HT-29 (cell line): ENCODE measurements at places on chromosomes 12 and 14.

- no peak for DNase-seq
Measured at GRCh38 chr12:13566292-13566691, 369.8 kb downstream of the EMP1 start.

DNA sequence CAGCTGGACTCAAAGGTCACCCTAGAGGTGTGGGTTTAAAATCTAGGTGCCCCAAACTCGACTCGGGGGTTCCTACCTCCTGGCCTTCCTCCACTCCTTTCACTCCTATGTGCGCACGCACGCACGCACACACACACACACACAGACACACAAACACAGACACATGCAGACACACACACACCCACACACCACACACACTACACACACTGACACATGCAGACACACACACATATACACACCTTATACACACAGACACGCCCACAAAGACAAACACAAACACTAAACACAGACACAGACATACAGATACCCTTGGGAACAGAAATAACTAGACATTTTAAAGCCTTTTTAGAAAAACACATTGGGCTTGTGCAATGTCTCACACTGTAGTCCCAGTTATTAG lies 31.8 kb downstream of the GSC start:
- no peak for DNase-seq

DNA sequence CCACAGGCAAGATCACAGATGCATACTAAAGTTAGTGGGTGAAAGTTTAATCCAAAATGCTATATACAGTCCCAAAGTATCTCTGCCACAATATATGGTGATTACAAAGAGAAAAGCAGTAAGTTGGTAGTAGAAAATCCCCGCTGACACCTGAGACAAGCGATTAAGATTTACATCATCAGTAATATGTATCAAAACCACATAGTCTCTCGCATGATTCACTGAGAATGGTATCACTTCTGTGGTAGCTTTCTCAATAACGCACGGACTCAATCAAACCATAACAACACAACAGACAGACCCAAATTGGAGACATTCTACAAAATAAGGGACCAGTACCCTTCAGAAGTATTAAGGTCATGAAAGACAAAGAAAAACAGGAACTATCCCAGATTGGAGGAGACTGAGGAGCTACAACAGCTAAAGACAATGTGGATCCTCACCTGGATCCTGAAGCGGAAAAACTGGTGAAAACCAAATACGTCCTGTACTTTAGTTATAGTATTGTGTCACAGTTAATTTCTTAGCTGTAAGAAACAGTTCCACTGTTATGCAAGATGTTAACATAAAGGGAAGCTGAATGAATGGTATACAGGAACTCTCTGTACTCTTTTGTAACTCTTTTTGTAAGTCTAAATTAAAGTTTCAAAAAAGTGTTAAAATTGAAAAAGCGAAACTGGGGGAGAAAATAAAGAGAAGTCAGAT lies 51.0 kb downstream of the SPTLC2 start:
- DNase-seq = no peak

GRCh38 chr14:61478971-61479473 lies 157.6 kb downstream of the PRKCH start:
- no peak for DNase-seq

DNA sequence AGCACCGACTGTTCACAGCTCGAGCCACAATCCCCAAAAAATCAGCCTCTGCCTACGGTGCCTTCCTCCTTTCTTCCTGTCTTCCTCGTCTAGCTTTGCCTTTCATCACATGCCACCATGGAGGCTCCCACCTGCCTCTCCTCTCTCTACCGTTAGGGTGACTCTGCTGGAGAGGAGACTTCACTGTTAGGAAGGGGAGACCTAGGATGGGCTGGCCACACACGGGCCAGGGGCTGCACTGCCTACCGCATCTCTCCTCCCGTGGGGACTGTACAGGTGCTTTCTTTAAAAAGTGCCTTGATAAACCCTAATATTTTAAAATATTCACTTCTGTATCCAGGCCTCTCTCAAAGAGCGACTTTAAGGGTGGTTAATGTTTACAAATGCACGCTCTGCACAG lies 1104.7 kb downstream of the BCL11B start:
- no peak for DNase-seq

DNA sequence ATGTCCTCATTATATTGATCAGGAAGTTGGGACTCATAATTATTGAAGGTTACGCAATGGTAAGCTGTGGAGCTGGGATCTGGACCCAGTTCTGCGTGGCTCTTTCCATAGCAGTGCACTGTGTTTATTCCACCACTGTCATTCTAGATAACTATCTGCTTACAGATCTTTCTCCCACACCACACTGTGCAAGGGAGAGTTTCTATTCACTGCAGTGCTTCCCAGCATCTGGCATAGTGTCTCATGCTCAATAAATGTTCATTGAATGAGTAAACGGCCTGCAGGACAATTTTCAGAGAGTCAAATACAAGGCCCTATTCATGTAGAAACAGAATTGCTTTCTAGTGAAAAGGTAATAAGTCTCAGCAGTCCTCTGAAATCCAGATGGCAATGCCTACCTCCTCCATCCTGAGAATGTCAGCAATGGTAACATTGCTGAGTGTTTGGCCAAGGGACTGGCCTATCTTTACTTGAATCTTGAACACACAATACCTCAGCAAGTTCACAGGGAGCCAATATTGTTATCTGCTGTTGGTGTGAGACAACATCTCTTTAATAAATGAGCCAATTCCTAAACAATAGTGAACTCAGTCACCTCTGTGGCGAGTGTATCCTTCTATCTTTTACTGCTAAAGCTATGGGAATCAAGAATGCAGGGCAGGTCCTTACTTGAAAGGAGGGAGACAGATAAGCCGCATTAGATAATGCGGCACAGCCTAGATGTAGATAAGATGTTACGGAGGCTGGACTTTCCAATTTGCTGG lies 332.4 kb upstream of the PRICKLE1 start:
- DNase-seq = peak; percentile 73

- DNase-seq = no peak
Measured at GRCh38 chr12:22272335-22273151, 62.0 kb downstream of the ST8SIA1 start.

DNA sequence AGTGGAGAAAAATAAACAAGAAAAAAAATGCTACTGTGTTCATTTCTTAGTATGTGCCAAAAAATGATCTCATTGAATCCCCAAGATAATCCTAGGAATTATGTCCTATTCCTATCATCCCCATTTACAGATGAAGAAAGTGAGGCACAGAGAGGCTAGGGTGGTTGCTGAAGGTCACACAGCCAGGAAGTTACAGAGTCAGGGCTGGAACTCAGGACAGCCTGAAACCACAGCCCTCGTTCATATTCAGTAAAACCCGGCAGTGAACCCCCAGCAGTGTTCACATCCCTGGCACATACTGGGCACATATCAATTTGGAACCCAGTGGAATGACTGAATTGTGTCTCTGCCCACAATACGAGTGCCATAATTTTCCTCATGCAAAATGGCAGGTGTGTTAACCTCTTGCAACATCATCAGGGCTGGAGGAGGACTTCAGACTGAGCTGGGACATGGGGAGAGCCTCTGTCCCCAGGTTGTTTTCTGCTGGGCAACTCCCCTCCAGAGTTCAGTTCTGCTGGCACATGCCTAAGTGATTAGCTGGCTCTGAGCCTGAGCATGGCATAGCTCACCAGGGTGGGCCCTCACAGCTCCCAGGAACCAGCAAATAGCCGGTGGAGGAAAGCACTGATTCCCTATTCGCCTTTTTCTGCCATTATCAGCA lies 2.0 kb upstream of the PPP1CC start:
- peak; percentile 79 for DNase-seq

DNA sequence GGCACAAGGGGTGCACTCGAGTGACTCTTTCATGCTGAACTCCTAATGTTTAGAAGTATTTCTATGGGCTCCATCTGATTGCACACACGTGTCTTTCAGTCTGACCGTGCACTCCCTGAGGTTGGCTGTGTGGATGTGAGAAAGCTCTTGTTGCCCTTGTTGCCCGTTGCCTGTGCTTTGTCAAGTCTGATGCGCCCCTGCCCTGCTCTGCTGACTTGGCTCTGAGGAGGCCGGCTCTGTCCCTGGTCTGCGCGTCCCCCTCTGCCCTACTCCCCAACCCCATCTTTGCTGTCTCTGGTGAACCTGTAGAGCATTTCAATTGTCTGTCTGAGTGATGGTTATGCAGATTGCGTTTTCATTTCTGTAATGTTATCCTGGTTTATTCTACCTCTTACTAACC lies 802.3 kb downstream of the NRXN3 start:
- no peak for DNase-seq

DNA sequence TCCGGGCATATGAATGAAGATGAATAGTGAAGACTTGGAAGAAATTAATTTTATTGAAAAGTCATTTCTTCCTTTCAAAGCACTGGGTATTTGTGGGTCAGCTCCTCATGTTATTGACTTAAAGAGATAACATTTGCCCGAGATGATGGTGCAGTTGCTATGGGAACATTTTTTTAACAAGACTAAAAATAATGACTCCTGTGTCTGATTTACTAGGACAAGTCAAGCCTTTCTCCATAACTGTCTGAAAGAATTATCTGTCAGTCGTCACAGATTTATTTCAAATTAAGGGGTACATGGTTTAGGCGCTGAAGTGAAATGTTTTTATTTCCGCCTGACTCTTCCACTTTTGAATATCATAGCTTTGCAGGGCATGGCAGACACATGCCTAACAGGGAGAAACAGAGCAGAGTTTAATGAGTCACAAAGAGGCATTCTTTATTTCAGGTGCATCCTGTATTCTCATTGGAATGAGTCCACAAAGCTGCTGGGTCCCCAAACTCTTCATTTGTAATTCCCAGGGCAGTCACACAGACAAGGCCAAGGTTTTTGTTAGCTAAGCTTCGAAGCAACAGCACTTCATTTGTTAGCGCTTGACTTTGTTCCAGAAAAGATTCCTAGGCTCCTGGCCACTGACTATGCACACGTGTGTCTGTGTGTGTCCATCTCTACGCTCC lies 4.3 kb upstream of the GPHB5 start:
- DNase-seq = no peak

DNA sequence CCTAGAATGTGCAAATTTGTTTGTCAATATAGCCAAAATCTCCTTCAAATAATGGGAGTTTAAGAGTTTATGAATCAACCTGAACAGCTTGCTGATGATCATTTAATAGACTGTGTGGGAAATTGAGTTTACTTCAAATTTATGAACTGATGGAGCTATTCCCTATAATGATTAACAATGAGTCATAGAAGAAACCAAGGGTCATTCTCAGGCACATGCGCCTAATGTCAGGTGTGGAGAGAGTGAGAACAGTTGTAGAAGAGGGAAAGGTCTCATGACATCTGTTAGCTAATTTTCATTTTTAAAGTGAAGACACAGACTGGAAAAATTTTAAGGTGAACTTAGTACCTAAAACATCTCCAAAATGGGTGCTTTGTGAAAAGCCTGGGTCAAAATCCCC lies 191.8 kb downstream of the BMP4 start:
- DNase-seq = peak; percentile 39

- DNase-seq = no peak
Measured at GRCh38 chr12:119589634-119590033, 3.9 kb upstream of the TMEM233 start.

DNA sequence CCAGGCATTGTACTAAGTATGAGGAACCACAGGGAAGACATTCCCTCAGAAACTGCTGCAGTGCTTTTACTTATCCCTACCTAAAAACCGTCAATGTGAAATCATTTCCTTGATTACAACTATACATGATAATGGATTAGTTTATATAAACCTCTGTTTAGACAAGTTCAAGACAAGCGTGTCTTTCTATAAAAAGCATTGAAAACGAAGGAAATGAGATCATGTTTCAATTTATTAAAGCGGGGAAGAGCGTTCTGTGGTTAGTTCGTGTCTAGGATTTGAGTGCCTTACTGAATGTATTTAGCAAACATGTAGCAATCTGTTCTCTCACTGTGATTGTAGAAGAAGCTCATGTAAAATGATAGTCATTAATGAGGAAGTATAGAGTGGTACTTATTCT lies 37.5 kb downstream of the GALC start:
- DNase-seq = no peak

DNA sequence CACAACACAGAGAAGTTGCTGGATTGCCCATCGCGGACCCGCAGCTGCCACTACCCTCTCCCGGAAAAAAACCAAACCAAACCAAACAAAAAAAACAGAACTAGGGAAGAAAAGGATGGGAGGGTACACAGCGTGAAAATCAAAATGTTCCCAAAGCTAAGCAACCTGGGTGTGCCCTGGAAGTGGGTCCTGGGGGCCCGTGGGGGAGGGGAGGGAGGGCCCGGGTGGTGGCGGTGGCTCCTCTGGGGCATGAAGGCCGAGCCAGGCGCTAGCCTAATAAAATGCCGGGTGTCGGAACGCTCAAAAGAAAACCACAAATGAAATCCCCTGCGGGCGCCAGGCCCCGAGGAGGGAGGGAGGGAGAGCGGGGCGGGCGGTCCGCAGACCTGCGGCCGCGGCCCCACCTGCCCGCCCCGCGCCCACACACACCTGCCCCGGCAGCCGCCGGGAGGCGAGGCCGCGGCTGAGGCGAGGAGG lies 787 bp downstream of the HECTD4 start:
- peak; percentile 28 for DNase-seq

GRCh38 chr14:95549656-95550585 lies 15.1 kb downstream of the GLRX5 start:
- DNase-seq = peak; percentile 65
